ENCODE measurements at places on chromosomes 1 and 21. TPM values are rescaled to one million over a fixed set of nuclear protein-coding genes. Genes with fewer than 3 reads are reported as not detected.

SLC35F3 gene
- not detected for total RNA-seq

GRCh38 chr1:31393463-31393862 lies 19.6 kb upstream of the SERINC2 start:
- no peak for DNase-seq

DNA sequence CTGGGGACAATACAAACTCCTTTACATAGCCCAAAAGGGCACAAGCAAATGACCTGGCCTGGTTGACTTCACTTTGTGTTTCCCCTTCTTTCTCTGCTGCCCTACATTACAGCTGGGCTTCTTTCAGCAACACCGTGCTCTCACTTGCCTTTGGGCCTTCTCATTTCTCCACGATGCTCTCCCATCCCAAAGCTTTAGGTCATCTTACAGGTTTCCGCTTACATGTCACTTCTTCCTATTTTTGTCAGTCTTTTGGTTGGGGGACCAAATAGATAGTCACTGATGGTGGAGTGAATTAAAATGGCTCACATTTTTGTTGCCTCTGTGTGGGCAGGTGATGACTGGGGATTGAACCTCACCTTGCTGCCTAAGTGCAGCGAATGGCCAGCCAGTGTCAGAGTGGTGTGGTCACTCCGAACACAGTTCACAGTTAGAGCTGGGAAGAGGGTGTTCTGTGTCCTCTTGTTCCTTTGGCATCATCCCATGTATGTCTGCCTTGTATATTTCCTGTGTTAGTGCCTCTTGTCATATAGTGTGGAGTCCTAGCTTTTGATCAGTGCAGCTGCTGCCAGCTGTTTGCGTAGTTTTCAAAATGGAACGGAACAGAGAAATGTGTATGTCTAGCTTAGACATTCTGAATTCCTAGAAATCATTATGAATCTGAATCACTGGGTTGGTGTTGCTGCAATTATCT lies 134.8 kb downstream of the NOS1AP start:
- DNase-seq: no peak

DNA sequence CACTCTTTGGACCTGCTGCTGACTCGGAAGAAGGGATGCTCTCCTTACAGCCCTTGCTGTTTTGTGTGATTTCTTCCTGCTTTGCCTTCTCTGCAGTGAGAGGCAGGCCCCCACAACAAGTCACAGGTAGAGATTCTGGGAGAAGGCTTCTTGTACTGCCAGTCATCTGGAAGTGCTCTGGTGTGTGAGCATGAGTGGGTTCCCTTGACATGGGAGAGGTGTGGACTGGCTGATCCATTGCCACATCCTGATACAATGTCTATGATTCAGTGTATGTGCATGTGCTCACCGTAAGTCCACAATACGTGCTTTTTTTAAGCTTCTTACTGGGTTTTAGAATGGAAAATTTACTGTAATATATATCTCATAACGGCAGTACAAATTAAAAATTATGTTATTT lies 46.0 kb upstream of the PLA2G4A start:
- no peak for DNase-seq

- DNase-seq: no peak
Observed at GRCh38 chr1:106880226-106880625, 176.2 kb upstream of the PRMT6 start.

DNA sequence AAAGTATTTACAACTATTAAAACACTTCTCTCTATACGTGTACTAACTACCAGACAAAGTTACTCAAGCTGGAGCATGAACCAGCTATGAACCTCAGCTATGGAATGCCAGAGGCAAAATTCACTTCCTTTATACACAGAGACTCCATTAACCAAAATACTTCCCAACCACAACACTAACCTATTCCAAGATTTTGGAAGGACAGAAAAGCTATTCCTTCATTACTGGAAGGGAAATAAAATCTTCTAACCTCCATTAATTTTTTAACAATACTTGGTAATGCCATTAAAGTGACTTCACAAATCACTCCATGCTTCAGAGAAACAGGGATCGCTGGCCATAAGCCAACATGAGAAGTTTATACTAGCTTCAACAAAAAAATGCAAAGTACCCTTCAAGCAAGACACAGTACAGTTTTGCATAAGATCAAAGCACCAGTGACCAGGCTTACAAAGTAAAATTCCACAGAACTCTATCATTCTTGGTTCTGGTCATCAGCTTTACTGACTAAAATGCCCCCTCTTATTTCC lies 58.0 kb downstream of the PUM1 start:
- DNase-seq: peak; percentile 17

All from lung microvascular endothelial cell (primary cell).